ENCODE measurements at places on chromosomes 3 and 15.
A peak's percentile ranks its signal among the peaks of the same experiment; 100 is the strongest.

DNA sequence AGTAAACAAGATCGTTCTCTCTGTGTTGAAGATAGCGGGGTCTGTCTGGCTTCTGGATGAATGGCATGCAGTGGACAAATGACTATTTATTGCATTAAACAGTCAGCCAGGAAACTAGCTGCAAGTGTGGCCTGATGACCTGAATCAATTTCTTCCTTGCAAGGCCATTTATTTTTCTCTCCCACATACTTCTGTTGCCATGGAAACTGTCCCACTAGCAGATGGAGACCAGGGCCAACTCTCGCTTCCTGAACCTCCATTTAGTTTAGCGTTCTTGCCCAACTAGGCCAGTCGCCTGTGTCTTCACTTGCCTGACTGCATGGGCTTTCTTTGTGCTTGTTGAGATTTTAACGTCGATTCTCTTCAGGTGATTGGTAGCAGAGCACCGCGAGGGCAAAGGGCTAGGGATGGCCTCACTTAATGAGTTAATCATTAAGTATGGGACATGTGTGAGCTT lies 27.6 kb downstream of the LMCD1 start:
- DNase-seq, result no peak

- no peak for DNase-seq
These were observed 256.4 kb downstream of the TLE3 start for GRCh38 chr15:69841113-69841828.

GRCh38 chr3:157064402-157064801 lies 95.5 kb downstream of the CCNL1 start:
- no peak for DNase-seq

DNA sequence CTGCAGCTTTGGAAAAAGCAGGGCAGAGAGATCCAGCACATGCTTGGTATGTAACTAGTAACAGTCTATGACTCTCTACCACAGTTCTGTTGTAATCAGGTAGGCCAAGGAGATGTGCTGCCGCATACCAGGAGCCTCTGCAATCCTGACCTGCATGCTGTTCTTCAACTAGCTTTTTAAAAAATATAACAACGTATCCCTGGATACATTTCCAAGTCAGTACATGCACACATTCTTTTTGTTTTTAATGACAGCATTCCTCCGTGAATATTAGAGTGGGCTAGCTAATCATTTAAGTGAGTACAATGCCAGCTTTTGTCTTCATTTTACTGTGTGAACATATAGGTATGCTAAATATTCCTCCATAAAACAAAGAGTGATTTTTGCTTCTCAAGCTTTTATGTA lies 437.8 kb downstream of the RBMS3 start:
- DNase-seq, result no peak

DNA sequence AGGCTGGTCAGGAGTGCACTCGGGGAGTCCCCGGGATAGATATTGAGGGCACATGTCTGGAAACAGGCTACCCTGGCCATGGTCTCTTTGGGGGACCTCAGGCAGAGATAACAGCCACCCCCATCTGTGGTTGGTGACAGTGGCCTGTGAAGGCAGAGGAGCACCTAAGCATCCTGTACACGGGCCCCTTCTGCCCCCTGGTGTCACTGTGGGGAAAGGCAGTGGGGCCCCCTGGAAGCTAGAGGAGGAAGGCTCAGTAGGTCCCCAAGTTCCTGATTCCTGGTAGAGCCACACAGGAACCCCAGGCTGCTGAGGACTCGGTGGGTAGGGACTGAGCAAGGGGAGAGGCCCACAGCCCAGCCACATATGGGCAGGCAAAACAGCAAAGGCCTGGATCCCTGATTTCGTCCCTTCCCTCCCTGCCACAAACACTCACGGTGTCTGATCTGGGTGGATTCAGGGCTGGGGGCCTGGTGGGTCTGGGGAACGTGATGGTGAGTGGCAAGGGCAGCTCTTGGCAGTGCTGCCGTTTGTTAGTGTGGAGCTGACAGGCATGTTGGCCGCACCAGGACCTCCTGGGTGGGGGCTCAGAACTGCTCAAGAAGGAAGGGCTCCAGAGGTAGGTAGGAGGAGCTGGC lies 14.1 kb upstream of the CXCR6 start:
- peak; percentile 81 for DNase-seq

DNA sequence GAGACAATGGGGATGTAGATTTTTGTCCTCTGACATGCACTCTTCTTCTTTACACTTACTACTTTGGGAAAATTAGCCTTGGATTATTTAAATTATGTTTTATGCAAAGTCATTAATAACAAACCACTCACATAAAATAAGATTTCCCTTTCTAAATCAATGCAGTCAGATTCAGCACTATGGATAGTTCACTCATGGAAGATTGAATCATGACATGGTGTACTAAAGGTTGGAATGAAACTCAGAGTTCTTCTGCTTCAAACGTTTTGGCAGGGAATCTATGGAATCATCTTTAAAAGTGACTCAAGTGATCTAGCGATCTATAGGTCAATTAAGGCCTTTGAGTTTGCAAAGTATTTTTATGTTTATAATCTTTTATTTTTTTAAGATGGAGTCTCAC lies 154.3 kb downstream of the KCNMB2 start:
- DNase-seq, result no peak

DNA sequence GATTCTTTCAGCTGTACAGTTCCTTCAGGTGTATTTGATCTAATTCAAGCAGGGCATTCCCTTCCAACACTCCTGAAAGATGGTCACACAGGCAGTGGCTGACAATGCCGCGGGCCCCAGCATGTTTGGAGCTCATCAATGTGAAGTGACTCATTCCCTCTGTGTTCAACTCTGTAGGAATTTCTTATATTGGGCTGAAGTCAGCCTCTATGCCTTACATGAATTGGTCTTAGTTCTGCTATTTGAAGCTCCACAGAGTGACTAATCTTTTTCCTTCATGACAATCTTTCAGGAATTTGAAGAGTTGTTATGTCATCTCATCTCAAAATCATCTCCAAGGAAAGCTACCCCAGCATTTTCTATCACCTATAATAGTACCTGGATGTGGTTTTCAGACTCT lies 142.5 kb upstream of the C2CD4B start:
- DNase-seq, result no peak

DNA sequence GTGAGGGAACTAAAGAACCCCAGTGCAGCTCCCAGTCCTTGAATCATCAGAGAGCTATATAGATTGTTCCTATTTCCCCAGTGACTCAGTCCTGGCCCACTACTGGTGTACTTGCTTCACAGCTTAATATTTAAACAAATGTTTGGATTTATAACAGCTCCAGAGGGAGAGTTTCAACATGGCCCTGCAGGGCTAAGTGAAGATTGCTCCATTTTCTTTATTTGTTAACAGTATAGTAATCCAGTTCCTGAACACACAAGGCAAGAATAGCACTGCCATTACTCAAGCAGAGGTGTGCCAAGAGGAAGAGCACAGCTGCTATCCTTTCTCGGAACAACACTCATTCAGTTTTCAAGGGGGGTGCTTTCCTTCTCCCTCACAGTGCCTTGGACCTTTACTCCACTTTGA lies 6.5 kb downstream of the SQOR start:
- DNase-seq, result no peak

DNA sequence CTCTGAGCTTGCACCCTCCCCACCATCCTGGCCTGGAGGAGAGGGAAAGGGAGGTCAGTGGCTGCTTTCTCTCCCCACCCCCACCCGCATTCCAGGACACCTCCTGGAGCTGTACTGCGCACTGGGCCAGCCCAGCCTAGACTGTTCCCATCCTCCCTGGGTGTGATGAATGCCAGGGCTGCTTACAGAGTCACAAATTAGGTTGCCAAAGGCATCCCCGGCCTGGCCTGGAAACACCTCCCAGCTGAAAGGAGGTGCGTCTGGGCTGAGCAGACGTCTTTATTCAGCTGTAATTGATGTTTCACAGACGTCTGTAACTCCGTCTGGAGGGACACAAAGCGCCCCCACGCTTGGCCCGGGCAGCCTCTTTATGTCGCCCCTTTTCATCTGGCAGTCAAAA lies 47.6 kb downstream of the RHCG start:
- DNase-seq, result no peak

DNA sequence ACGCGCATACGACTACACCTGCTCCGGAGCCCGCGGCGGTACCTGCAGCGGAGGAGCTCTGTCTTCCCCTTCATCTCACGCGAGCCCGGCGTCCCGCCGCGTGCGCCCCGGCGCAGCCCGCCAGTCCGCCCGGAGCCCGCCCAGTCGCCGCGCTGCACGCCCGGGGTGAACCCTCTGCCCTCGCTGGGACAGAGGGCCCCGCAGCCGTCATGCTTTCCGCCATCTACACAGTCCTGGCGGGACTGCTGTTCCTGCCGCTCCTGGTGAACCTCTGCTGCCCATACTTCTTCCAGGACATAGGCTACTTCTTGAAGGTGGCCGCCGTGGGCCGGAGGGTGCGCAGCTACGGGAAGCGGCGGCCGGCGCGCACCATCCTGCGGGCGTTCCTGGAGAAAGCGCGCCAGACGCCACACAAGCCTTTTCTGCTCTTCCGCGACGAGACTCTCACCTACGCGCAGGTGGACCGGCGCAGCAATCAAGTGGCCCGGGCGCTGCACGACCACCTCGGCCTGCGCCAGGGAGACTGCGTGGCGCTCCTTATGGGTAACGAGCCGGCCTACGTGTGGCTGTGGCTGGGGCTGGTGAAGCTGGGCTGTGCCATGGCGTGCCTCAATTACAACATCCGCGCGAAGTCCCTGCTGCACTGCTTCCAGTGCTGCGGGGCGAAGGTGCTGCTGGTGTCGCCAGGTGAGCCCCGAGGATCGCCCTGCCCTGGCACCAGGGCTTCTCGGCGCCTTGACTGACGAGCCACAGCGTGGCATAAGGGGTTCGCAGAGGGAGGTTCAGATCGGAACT lies 420 bp downstream of the SLC27A2 start:
- peak; percentile 82 for DNase-seq

GRCh38 chr15:87722941-87723691 lies 533.4 kb downstream of the NTRK3 start:
- no peak for DNase-seq

DNA sequence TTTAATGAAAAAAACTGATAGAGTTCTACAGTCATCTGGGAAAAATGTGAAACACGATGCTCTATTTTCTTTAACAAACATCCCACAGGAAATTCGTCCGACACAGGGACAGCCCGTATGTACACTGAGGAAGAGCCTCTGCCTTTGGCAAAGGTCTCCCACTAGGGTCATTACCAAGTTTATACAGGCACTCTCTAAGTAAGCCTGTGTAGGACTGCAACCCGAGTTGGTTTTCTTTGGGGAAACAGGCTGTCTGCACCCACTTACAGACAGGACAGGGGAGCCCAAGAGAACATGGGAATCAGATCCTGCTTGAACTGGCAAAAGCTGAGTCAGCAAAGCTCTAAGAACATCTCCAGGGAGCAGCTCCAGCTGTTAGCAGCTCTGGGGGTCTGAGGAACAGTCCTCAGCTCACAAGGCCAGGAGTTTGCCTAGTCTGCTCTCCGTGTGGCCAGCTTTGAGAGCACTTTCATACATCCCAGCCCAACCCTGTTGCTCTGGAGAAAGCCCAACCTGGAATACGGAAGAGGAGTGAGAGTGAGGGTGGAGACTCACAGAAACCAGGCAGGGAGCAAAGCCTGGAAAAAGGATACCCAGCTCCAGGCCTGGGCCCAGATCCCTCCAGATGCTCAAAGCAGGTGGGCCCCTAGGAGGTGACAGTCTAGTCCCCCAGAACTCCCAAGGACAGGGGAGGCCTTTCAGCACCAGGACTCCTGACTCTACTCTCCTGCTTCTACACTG lies 1.9 kb downstream of the TBC1D2B start:
- no peak for DNase-seq

DNA sequence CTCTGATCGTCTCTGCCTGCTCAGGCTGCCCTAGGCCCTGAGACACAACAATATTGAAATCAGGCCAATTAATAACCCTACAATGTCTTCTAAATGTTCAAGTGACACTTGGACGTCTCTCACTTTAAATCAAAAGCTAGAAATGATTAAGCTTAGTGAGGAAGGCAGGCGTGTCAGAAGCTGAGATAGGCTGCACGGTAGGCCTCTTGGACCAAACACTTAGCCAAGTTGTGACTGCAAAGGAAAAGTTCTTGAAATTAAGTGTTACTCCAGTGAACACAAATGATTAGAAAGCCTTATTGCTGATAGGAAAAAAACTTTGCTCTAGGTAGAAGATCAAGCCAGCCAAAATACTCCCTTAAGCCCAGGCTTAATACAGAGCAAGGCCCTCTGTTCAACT lies 2.2 kb downstream of the HPS3 start:
- no peak for DNase-seq

GRCh38 chr15:45265506-45265905 lies 13.5 kb downstream of the SLC28A2 start:
- DNase-seq, result no peak

DNA sequence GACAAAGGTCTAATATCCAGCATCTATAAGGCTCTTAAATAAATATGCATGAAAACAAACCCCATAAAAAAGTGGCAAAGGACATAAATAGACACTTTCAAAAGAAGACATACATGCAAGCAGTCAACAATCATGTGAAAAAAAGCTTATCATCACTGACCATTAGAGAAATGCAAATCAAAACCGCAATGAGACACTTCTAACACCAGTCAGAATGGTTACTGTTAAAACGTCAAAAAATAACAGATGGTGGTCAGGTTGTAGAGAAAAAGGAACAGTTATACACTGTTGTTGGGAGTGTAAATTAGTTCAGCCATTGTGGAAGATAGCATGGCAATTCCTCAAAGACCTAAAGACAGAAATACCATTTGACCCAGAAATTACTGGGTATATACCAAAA lies 440.7 kb upstream of the KCNMB2 start:
- DNase-seq, result no peak

DNA sequence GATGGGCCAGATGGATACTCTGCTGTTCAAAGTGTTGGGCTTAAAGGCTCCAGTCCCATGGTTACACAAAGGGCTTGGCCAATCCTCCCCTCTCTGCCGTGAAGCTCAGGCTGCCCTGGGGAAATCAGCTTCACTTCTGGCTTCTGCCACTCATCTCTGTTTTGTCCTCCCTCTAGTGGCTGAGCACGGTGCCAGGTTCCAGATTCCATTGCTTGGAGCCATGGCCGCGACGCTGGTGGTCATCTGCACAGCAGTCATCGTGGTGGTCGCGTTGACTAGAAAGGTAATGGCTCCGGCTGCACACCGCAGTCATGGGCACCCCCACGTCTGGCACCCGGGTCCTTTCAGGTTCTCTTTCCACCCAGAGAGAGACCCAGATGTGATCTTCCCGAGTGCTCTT lies 5.6 kb downstream of the TIGIT start:
- peak; percentile 18 for DNase-seq

DNA sequence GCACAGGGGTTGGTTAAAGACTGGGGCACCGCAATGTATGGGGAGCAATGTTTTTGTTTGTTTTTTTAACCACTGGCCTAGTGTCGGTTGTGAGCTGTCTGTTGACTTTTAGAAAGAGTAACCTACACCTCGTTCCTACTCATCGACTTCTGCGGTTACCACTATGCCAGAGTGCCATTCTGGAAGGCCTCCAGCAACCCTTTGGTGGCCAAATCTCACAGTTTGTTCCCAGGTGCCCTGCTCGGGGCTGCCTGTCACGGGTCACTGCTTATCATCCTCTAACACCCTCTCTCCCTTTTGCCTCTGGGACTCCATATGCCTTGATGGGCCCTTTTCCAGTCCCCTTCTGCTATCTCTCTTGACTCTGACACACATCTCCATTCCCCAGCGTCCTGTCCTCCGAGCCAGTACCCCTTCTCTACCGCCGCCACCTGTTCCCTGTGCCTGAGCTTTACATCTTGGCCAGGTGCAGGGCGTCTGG lies 290.4 kb upstream of the C2CD4B start:
- no peak for DNase-seq

Measured in GM20000 (cell line).